Bladder microvascular endothelial cell (primary cell): ENCODE measurements at places on chromosomes 4 and X. TPM values are rescaled to one million over a fixed set of nuclear protein-coding genes. Genes with fewer than 3 reads are reported as not detected.

The DDX53 gene
- not detected in 2 replicates for total RNA-seq

The USP17L5 gene
- not detected in 2 replicates for total RNA-seq

The NDUFC1 gene
- total RNA-seq: 46.4 and 74.5 TPM in 2 replicates

The UCP1 gene
- total RNA-seq: not detected in 2 replicates

The TSPAN6 gene
- 32.4 and 84.7 TPM in 2 replicates for total RNA-seq

The USP27X gene
- total RNA-seq: 2.1 and 4.4 TPM in 2 replicates

The CPZ gene
- total RNA-seq: under 0.01 TPM in 1 of 2 replicates, not detected in the other

The UGT2B17 gene
- not detected in 2 replicates for total RNA-seq

The SMARCA5 gene
- 63.6 and 80.3 TPM in 2 replicates for total RNA-seq
